Upper lobe of right lung (tissue), 1 donor: ENCODE measurements at places on chromosomes 12 and 14. TPM values are rescaled to one million over a fixed set of nuclear protein-coding genes. Genes with fewer than 3 reads are reported as not detected.
A peak's percentile ranks its signal among the peaks of the same experiment; 100 is the strongest.

- no peaks in the 10 kb centered on the region for H3K4me1 ChIP-seq
- no peak overlapping the region for H3K27ac ChIP-seq
- DNase-seq = no peak
- H3K36me3 ChIP-seq = no peaks in the 10 kb centered on the region
- H3K27me3 ChIP-seq = no peaks in the 10 kb centered on the region
- no peak overlapping the region for H3K4me3 ChIP-seq
Observed at GRCh38 chr14:90502760-90503159, 105.9 kb downstream of the CALM1 start.

GARIN6 gene
- total RNA-seq = not detected

TMEM179 gene
- not detected for total RNA-seq

GRCh38 chr12:74891083-74891668, 318.5 kb downstream of the KCNC2 start:
- H3K4me3 ChIP-seq = no peak overlapping the region
- no peaks in the 10 kb centered on the region for H3K36me3 ChIP-seq
- DNase-seq = no peak
- H3K4me1 ChIP-seq = peaks cover 4% of the 10 kb centered on the region
- no peaks in the 10 kb centered on the region for H3K27me3 ChIP-seq

DNA sequence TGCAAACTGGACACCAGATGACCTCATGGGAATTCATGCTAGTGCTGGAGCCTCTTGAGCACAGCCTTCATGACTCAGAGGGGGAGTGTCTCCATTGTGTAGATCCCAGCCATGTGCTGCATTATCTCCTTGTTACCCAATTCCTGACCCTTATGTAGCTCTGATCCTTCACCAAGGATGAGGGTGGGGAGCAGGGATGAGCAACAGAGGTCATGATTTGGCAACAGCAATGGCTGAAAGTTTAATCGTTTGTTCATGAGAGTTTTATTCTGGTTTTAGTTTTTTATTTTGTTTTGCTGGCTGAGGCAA, 9.5 kb upstream of the BDKRB1 start:
- no peak overlapping the region for H3K27ac ChIP-seq
- H3K4me3 ChIP-seq = no peak overlapping the region
- DNase-seq = no peak
- H3K4me1 ChIP-seq = no peaks in the 10 kb centered on the region
- no peaks in the 10 kb centered on the region for H3K36me3 ChIP-seq

DNA sequence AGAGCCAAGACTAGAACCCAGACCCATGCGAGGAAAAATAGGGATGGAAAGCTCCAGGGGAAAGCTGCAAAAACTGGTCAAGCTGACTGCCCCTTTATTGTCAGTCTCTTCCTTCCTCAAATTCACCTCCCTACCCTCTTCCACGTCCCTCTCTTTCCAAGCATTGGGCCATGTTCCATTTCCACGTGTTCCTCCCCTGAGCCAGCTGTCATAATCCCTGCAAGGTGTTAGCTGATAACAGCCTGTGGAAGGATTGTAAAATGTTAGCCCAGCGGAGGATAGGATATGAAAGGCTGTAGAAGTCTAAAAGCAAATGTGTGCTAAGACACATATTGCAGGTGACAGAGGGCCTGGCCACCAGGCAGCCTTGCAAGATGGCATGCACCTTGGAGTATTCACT, 88.0 kb upstream of the MAX start:
- H3K27me3 ChIP-seq = no peaks in the 10 kb centered on the region
- DNase-seq = no peak
- no peak overlapping the region for H3K27ac ChIP-seq
- no peaks in the 10 kb centered on the region for H3K36me3 ChIP-seq

PKP2 gene
- 1.9 TPM for total RNA-seq

CPNE8 gene
- 32.1 TPM for total RNA-seq

IRAK3 gene
- 44.6 TPM for total RNA-seq

KRT80 gene
- 8.6 TPM for total RNA-seq

DNA sequence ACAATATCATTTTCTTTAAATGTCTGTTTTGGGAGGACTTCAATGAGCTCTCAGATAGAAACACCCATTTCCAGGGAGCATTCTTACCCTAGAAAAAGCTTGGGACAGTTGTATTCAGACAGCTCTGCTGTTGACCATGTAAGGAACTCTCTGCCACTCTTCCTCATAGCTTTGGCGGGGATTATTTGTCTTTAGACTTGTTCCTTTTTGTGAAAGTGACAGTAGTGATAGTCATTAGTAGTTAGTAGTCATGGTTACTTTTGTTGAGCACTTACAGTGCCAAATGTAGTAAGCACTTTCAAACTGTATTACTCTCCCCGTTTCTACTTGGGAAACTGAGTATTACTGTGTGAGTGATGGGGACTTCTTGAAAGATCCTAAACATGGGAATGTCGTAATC, 167.3 kb downstream of the RGS6 start:
- DNase-seq = no peak
- H3K4me3 ChIP-seq = no peak overlapping the region
- H3K27ac ChIP-seq = no peak overlapping the region
- no peaks in the 10 kb centered on the region for H3K4me1 ChIP-seq
- no peaks in the 10 kb centered on the region for H3K27me3 ChIP-seq
- no peaks in the 10 kb centered on the region for H3K36me3 ChIP-seq

- no peak overlapping the region for H3K4me3 ChIP-seq
- no peaks in the 10 kb centered on the region for H3K4me1 ChIP-seq
- H3K27me3 ChIP-seq = no peaks in the 10 kb centered on the region
- no peak for DNase-seq
- H3K27ac ChIP-seq = no peak overlapping the region
- no peaks in the 10 kb centered on the region for H3K36me3 ChIP-seq
Observed at GRCh38 chr12:89552376-89552775, 26.5 kb upstream of the POC1B start.

GRCh38 chr14:72000907-72001306, 68.7 kb downstream of the RGS6 start:
- DNase-seq = peak; percentile 65
- H3K27me3 ChIP-seq = no peaks in the 10 kb centered on the region
- no peak overlapping the region for H3K4me3 ChIP-seq

- peaks cover 26% of the 10 kb centered on the region for H3K4me1 ChIP-seq
- no peak overlapping the region for H3K4me3 ChIP-seq
- no peaks in the 10 kb centered on the region for H3K27me3 ChIP-seq
- H3K27ac ChIP-seq = no peak overlapping the region
Observed at GRCh38 chr14:49623941-49624839, 3.6 kb downstream of the MGAT2 start.

GRCh38 chr14:96182546-96182945, 22.1 kb upstream of the BDKRB2 start:
- no peak overlapping the region for H3K27ac ChIP-seq
- no peaks in the 10 kb centered on the region for H3K36me3 ChIP-seq
- H3K27me3 ChIP-seq = no peaks in the 10 kb centered on the region
- H3K4me3 ChIP-seq = no peak overlapping the region

SCN8A gene
- total RNA-seq = 1.1 TPM

IL22 gene
- total RNA-seq = not detected

RND1 gene
- 7.1 TPM for total RNA-seq

DNA sequence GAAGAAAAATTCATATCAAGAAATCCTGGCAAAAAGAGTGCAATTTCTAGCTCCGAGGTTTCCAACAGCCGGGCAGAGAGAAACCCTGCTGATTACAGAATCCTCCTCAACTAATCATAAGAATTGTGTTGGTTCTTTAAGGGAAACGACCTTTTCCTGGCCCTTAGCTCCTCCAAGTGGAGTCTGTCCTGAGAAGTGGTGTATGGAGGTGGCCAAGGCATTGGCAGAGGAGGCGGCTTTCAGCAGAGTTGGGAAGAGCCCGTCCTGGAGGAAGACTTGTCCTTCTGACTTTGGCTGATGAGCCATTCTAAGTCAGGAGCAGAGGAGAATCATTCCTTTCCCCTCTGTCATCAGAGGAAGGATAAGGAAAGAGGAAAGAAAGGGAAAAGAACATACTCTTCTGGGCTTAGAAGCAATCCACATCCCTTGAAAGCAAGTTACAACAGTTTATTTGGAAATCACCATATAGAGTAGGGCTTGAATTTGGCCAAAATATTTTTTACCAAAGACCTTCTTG, 46.5 kb upstream of the PTCSC3 start:
- H3K36me3 ChIP-seq = no peaks in the 10 kb centered on the region
- H3K4me1 ChIP-seq = no peaks in the 10 kb centered on the region
- H3K4me3 ChIP-seq = no peak overlapping the region
- H3K27ac ChIP-seq = peak overlapping the region; percentile 32
- H3K27me3 ChIP-seq = no peaks in the 10 kb centered on the region
